CD4-positive, alpha-beta memory T cell (primary cell): ENCODE measurements at places on chromosomes 7 and 10. TPM values are rescaled to one million over a fixed set of nuclear protein-coding genes. Genes with fewer than 3 reads are reported as not detected.

Gene ZNF365
- 4.9 TPM for total RNA-seq

Gene TECTB
- not detected for total RNA-seq

Gene GRK5
- 27.9 TPM for total RNA-seq

Gene RBM20
- not detected for total RNA-seq

Gene PRLHR
- not detected for total RNA-seq

Gene RHOBTB1
- not detected for total RNA-seq

Gene TAS2R41
- total RNA-seq = 0.61 TPM

Gene AGMO
- total RNA-seq = not detected

Gene CYP2C18
- not detected for total RNA-seq

Gene PLA2G12B
- not detected for total RNA-seq

Gene CDK1
- total RNA-seq = 1.3 TPM

Gene OR2A14
- not detected for total RNA-seq

Gene GATA3
- total RNA-seq = 63.8 TPM

Gene ASB10
- not detected for total RNA-seq

Gene LARP4B
- total RNA-seq = 94.9 TPM

Gene IDI2
- not detected for total RNA-seq

Gene CCT6A
- total RNA-seq = 72.9 TPM

Gene NYAP1
- 0.38 TPM for total RNA-seq

Gene ZNF37A
- 27.1 TPM for total RNA-seq

Gene PPP1R3A
- not detected for total RNA-seq

Gene PDE1C
- not detected for total RNA-seq

Gene ALOX5
- total RNA-seq = 3.3 TPM

Gene HOXA7
- not detected for total RNA-seq

Gene EBF3
- not detected for total RNA-seq

Gene SPACDR
- 4.6 TPM for total RNA-seq

Gene SLC37A3
- total RNA-seq = 42.5 TPM

Gene SPDYE11
- not detected for total RNA-seq

Gene MCM10
- not detected for total RNA-seq

Gene ADARB2
- total RNA-seq = 14.1 TPM

Gene SLC26A5
- not detected for total RNA-seq

Gene MALRD1
- not detected for total RNA-seq
